ENCODE measurements at places on chromosomes 2 and 18.
A peak's percentile ranks its signal among the peaks of the same experiment; 100 is the strongest.

DNA sequence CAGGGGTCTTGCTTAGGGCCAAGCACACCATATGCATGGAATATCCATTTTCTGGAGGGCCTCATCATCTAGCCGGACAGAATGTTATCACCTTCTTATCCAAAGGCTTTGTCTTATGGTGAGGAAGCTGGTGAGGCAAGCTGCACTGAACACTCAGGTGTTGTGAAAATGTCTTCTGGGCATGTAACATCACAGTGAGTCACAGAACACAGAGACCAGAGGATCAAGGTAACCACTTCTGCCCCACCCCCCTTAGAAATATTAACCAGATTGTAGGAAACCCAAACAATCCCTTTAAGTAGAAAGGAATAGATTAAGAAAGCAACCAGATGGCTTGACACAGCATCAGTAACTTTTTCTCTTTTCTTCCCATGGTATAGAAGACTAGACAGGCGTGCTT lies 51.1 kb downstream of the MYO5B start:
- DNase-seq: no peak

- no peak for DNase-seq
Observed at GRCh38 chr2:220212296-220213080, 585.1 kb downstream of the SLC4A3 start.

GRCh38 chr2:157876786-157877138 lies 632 bp upstream of the ACVR1 start:
- no peak for DNase-seq

- no peak for DNase-seq
Observed at GRCh38 chr2:60440079-60440766, 113.2 kb downstream of the BCL11A start.

GRCh38 chr2:40225670-40226210 lies 226.2 kb downstream of the SLC8A1 start:
- DNase-seq: no peak

GRCh38 chr2:207251022-207251421 lies 85.3 kb upstream of the KLF7 start:
- no peak for DNase-seq

GRCh38 chr18:23966909-23967308 lies 47.6 kb upstream of the TTC39C start:
- DNase-seq: no peak

- DNase-seq: no peak
Observed at GRCh38 chr2:121999264-121999663, 243.8 kb downstream of the TSN start.

DNA sequence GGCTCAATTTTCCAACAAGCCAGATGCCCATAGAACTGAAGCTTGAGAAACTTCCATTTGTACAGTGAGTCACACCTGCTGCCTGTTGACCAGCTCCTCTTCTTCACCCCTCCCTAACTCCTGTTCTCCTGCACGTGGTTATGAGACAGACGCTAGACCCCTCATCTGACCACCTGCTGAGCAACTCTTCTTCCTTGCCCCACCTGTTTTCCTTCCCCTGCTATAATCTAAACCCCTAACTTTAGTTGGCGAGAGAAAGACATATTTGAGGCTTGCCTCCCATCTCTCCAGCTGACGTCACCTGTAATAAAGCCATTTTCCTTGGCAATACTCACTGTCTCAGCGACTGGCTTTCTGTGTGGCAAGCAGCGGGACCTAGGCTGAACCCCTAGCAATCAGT lies 22.3 kb upstream of the ITM2C start:
- DNase-seq: no peak

DNA sequence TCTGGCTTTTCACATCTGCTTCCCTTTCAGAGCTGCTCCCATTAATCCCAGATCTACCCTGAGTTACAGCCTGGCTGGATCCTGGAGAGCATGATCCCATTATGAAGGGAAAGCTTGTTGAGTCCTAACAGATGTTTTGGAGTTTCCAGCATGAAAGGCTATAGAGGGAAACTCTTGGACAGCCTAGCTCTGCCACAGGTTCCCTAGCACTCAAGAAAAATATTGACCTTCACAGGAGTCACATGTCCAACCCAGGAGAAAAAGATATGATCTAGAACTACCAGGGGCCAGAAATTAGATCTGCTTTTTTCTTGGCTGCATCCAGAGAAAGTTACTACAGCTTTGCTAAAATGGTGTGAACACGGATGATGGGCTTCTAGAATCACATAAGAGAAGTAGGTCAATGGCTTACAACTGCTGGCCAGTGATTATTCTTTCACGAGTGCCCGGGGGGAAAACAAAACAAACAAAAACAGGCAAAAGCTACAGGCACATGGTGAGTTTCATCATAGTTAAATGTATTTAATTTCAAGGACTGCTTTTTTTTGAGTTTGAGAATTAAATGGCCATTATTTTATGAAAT lies 15.9 kb downstream of the CCDC93 start:
- DNase-seq: no peak

DNA sequence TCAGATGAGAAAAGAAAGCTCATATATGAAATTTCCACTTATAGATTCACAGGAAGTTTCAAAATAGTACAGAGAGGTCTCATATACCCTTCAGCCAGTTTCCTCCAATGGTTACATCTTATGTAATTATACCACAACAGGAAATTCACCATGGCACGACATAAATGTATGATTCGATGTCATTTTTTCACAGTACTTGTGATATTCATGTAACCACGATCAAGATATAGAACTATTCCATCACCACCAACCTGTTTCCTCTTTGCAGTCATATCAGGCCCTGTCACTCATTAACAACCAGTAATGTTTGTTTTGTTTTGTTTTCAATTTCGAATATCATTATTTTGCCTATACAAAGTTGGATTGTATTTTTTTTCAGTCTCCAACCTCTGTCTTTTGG lies 314.3 kb upstream of the POU3F3 start:
- no peak for DNase-seq

DNA sequence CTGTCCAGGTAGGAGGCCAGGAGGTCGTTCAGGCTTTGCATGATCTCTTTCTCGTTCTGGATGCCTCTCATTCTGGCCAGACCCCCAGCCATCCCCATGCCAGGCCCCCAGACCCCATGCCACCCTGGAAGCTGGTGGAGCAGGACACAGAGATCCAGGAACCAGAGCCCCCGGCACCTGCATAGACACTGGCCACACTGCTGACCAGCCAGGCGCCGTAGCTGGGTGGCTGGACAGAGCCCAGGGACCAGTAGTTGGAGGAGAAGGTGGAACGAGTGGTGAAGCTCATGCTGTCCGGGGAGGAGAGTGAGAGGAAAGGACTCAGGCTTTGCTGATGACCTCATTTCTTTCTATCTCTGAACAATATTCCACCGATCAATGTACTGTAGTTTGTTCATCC lies 35.5 kb downstream of the SLC4A5 start:
- no peak for DNase-seq

DNA sequence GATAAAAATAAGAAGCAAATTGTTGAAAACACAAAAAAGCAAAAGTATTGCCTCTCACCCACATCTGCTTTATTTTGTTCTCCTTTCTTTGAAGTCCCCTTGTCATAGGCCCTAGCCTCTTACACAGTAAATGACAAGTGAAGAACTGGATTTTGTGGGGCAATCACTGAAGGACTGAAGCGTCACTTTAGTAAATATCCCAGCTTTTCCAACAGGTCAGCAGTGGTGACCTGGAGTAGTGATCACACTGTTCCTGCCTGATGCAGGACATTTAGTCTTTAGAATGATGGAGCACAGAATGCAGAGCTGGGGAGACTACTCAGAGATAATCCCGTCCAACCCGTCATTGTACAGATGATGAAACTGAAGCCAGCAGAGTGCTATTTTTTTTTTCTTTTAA lies 28.1 kb upstream of the TDRD15 start:
- DNase-seq: no peak

- DNase-seq: no peak
Observed at GRCh38 chr2:65067806-65068553, 11.8 kb downstream of the CEP68 start.

DNA sequence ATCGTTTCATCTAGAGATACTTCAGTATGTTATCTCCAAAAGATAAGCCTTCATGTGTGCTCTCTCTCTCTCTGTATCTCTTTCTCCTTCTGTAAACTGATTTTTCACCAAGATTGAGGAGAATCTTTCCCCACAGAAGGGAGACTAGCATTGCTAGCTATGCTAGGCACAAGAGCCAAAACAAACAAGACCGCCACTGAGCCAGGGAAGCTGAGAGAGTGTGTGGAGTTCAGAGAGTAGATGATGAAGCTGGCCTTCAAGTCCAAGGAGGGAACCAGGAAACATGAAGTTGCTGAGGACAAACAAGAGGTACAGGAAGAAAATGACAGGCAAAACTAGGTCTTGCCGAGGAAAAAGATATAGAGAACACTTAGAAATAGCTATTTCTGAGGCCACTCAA lies 23.4 kb downstream of the DAPL1 start:
- no peak for DNase-seq

DNA sequence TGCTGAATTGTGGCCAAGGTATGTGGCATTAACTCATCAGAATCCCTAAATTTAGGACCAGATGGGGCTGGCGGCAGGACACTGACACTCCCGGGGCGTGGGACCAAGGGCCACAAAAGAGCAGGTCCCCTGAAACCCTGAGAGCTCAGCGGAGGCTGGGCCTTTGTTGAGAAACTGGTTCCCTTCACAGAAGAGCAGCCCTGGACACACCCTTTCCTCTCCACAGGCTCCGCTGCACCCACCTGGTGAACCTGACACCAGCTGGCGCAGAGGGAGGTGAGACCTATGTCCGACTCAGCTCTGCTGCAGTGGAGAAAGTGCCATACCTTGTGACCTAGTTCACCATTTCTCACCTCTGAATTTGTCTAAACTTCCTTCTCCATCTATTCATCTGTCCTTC lies 119.5 kb downstream of the RTP5 start:
- peak; percentile 29 for DNase-seq

DNA sequence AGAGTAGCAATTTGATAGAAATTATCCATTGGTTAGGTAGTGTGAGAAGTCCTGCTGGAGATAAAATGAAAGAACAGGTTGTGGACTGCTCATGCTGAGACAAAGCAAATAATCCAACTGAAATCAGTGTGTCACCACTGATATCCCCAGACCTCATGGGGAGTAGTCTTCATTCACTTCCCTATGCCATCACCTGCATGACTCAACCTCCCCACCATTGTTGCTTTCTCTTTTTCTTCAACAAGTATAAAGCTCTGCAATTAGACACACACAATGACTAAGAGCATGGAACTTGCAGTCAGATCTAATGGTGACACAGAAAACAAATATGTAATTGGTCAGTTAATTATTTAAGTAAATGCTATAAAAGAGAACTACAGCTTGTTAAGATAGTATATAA lies 475.3 kb downstream of the RIT2 start:
- no peak for DNase-seq

DNA sequence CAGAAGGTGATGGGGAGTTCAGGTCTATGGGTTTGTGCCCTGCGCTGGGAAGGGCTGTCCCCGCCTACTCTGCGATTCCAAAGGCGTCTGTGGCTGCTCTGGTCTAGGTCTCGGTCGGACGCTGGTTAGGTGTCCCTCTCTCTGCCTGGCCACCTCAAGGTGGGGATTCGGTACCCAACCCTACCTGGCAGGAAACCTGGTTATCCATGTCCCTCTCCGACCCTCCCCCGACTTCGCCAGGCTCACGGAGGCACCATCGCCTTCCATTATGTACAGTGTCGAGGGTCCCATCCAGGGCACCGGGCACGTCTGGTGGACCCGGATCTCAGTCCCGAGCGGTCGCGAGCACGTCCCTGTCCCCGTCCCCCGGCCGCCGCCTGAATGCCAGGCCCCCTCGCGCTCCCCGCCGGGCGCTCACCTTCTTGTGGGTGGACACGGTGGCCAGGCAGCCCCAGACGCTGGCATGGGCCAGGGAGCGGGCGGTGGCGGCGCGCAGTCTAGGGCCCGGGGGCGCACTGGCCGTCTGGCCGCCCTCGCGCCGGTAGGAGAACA lies 628 bp downstream of the CREG2 start:
- DNase-seq: no peak

GRCh38 chr2:109429567-109430328 lies 184.0 kb downstream of the SEPTIN10 start:
- no peak for DNase-seq

- DNase-seq: no peak
Observed at GRCh38 chr2:199707593-199708185, 143.3 kb downstream of the FTCDNL1 start.

GRCh38 chr2:62185475-62186155 lies 10.3 kb upstream of the B3GNT2 start:
- no peak for DNase-seq

DNA sequence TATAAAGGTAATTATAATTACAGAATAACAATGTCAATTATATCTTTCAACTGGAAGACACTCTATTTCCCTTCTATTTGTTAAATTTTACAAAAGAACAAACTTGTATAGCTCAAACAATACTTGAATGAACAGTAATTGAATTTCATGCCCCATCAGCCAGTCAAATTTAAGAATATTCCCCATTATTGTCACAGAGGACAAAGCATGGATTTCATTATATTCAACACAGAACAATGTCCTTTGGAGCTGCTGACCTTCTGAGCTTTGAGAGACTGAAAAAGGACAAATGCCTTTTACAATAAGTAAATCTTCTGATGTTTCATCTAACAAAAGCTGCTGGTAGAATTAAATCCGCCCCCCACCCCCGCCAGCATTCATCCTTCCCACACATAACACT lies 187.5 kb upstream of the MC4R start:
- no peak for DNase-seq

DNA sequence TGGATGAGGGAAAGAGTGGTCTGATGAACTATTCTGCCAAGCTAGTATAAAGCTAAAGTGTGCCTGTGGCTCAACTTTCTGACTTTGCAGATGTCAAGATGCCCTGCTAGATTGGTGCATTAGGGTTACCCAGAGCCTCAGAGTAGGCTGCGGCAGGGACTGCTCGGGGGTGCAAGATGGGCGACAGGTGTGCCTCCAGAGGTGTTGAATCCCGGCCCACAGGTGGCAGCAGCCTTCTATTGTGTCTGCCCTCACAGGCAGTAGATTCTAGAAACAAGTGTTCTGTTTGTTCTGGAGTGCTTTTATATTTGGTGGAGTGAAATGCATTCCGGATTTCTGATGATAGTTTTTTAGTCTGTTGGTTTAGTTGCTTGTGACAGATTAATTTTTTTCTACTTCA lies 131.6 kb upstream of the IL1R2 start:
- no peak for DNase-seq

GRCh38 chr2:186328838-186329237 lies 157.2 kb upstream of the ZC3H15 start:
- DNase-seq: no peak
